ENCODE measurements at places on chromosomes 16 and 17.

GRCh38 chr16:27474041-27474440 lies 72.1 kb downstream of the IL21R start:
- DNase-seq: no peak

DNA sequence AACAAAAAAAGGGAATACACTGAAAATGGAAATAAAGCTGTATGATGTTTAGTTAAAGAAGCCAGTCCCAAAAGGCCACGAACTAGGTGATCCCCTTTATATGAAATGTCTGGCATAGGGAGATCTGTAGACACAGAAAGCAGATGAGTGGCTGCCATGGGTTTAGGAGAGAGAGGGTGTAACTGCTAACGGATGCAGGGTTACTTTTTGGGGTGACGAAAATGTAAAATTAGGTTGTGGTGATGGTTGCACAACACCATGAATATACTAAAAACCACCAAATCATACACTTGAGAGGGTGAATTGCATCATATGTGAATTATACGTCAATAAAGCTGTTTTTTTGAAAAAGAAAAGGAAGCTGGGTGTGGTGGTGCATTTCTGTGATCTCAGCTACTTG lies 99.6 kb downstream of the ADCY9 start:
- DNase-seq: peak; percentile 26

DNA sequence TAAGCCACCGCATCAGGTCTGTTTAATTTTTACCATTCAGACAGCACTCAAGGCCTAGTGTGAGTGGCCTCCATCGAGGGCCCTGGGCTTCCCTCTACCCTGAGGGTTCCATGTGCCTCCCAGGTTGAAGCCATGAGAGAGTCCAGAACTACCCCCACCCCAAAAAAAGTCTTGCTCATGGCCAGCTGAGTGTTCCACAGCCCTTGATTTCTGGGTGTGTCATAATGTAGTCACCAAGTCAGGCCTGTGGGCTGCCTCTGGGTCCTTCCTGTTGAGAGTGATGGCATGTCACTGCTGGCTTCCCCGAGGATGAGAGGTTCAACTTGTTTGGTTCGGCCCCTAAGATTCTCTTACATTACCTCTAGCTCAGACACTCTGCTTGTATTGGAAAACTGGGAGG lies 100.6 kb downstream of the PITPNC1 start:
- no peak for DNase-seq

- no peak for DNase-seq
Observed at GRCh38 chr16:89538286-89538685, 22.2 kb upstream of the RPL13 start.

DNA sequence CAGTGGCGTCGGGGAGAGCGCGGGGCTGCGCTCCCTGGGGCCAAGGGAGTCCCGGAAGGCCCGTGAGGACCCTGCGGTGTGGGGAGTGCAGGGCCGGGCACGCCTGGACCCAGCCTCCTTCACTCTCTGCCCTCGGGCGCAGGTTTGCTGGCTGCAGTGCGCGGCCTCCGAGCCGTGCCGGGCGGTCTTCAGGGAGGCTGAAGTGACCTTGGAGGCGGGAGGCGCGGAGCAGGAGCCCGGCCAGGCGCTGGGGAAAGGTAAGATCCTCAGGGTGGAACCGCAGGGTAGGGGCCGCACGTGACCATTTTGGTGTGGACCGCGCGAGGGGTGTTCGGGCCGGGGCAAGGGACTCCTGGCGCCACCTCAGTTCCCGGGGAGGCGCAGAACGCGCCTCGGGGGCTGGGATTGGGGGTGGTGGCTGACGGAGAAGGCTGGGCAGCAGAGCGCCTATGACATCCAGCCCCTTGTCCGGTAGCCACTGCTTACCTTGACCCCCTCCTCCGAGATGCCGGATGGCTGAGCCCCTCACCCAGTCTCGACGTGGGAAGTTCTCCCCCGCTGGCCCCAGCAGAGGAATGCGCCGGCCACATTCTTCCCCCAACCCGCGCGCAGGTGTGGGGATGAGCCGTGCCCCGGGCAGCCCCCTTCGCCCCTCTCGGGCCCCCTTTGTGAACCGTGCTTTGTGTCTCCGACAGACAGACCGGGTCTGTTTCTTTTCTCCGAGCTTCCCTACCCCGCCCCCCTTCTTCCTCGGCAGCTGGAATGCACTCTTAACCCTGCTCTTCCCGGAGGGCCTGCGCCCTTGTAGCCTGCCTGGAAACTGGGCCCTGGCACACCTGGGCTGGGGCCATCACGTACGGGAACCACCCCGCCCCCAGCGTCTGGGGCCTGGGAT lies 631 bp downstream of the CDH3 start:
- DNase-seq: no peak

- DNase-seq: peak; percentile 94
Observed at GRCh38 chr16:4474192-4474961, at the start of gene NMRAL1. Gene NMRAL1 (minus strand): TSS chr16:4474625. CDS start chr16:4474132, 493 bp downstream.

DNA sequence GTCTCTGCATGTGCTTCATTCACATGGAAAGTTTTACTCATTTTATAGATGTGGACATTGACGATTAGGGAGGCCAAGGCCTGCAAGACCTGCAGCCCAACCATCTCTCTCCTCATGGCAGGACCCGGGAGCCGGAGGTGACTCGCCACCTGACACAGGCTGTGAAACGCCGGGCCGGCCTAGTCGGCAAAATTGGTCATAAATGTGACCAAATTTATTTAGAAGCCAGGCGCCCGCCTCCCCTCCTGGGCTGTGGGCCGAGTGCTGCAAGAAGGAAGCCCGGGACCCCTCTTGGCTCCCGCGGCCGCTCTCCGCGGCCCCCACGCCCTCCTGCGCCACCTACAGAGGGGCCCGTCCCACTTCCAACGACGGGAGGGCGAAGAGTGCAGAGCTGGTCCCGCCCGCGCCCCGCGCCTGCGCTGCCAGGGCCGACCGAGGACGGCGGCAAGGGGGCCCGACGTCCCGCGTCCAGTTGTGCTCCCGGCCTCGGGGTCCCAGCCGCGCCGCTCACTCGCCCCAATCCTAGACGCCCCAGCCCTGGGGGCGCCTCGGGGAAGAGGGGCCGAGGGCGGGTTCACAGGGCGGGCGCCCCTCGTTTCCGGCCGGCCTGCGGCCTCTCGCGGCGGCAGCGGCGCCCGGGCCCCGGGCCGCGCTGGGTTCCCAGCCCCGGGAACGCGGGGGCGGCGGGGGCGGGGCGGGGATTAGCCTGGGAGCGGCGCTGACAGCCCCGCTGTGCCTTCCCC lies 47.5 kb downstream of the WNT3 start:
- peak; percentile 52 for DNase-seq

DNA sequence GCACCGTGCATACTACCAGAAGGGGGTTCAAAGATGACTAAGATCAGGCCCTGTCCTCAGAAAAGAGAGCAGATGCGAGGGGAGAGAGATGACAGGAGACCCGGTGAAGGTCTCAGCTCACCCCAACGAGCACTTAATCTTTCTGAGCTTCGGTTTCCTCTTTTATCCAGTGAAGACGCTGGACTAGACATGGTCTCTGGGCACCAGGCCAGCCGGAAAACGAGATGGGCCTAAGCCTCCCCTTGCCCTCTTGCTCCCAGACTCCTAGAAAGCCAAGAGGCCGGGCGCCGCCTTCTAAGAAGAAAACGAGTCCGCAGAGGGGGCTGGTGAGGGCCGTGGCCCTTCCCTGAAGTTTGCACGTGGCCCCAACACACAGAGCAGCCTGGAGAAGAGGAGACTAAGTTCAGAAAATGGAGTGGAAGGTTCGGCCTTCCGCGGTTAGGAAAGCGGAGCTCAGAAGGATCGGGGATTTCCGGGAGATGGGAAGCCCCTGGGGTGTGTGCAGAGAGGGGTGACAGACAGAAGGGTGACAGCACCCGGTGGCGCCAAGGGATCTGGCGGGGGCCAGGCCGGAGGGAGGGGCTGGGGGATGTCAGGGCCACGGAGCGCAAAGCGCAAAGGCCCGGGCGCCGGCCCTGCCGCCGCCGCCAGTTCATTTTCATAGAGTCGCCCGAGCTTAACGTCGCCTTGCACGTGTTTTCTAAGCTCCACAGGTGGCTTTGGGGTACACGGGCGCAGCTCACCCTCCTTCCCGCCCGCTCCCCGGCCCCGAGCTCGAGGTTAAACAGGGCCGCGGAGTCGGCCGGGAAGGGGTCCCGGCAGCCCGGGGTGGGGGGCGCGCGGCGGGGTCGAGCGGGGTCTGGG lies 42.1 kb upstream of the BHLHA9 start:
- DNase-seq: no peak

GRCh38 chr16:677316-678190 lies 2.1 kb downstream of the RHBDL1 start:
- DNase-seq: no peak

GRCh38 chr17:1313270-1314005 lies 34.0 kb downstream of the TRARG1 start:
- no peak for DNase-seq

DNA sequence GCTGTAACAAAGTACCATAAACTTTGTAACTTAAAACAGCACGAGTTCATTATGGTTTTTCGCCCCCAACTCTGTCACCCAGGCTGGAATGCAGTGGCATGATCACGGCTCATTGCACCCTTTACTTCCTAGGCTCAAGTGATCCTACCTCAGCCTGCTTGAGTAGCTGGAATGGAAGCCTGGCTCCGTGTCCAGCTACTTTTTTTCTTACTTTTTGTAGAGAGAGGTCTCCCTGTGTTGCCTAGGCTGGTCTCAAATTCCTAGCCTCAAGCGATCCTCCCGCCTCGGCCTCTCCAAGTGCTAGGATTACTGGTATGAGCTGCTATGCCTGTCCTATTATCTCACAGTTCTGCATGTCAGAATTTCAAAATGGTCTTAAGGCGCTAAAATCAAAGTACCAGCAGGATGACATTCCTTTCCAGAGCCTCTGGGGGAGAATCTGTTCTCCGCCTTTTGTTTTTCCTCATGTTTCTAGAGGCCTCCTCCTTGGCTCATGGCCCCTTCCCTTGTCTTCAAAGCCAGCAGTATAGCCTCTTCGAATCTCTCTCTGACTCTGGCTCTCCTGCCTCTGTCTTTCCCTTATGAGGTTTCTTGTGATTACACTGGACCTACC lies 10.1 kb upstream of the PRM1 start:
- DNase-seq: no peak
